Thoracic aorta (tissue), 2 donors: ENCODE measurements at places on chromosomes 11 and 22.

DNA sequence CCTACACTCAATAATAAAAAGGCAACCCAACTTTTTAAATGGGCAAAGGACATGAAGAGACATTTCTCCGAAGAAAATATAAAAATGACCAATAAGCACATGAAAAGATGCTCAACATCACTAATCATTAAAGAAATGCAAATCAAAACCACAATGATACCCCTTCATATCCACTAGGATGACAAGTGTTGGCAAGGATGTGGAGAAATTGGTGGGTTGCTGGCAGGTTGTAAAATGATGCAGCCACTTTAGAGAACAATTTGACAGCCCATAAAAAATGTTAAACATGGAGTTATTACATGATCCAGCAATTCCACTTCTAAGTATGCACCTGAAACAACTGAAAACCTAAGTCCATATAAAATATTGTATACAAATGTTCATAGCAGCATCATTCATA is 73.2 kb upstream of the LMO2 start:
- DNase-seq = no peak

DNA sequence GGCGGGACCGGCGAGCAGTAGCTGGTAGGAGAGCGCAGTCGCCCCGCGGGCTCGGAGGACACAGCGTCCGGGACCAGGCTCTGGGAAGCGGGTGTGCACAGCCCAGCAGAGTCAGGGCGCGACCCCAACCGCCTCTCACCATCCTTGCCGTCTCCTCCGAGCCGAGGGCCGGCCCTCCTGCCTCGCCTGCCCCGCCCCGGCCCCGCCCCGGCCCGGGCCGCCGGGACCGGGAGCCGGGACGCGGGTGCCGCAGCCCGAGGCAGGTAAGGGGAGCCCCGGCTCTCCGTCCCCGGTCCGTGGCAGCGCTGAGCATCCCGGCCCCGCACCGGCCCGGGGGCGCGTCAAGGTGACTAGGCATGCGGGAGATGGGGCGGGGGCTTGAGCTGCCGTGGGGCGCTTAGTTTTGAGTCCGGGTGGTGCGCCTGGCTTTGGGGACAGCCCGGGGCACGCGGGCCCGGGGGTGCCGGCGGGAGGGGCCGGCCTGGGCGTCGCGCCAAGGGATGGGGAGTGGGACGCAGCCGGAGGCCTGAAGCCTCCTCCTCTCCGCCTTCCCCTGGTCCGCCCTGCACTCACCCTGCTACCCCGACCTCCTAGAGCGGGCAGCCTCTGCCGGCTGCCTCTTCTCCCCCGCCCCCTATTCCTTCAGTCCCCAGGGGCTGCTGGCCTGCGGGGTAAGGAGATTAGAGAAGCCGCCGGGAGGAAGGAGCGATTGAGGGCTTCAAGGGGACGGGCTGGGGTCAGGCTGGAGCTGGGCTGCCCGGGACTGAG is at the start of gene ABCG4:
Gene ABCG4 (plus strand): TSS at position 35 of the 768 bp plus-strand sequence. CDS start 914 bp downstream, outside the sequence.
- no peak for DNase-seq

- DNase-seq = no peak
These were observed 17.3 kb downstream of the FLI1 start for GRCh38 chr11:128711136-128711535.

GRCh38 chr22:47017245-47017644 is 254.8 kb downstream of the TBC1D22A start:
- DNase-seq = no peak

- DNase-seq = no peak
These were observed 107.5 kb upstream of the SORL1-AS1 start for GRCh38 chr11:121560236-121560635.

DNA sequence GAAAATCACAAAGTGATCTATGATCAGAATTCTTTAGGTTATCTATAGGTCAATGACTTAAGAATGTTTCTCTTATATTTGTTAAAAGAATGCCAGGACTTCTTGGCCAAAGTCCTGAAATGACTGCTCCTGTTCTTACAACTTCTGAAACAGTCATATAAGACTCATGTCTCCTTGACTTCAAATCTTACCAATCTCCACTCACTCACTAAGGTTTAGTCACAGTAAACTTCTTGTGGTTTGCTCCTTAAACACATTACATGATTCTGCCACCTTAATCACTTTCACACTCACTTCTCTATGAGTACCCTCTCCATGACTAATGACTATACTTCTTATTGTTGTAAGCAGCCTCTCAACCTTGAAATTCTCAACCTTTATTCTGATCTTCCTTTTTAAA is 648.7 kb upstream of the CCDC179 start:
- no peak for DNase-seq

DNA sequence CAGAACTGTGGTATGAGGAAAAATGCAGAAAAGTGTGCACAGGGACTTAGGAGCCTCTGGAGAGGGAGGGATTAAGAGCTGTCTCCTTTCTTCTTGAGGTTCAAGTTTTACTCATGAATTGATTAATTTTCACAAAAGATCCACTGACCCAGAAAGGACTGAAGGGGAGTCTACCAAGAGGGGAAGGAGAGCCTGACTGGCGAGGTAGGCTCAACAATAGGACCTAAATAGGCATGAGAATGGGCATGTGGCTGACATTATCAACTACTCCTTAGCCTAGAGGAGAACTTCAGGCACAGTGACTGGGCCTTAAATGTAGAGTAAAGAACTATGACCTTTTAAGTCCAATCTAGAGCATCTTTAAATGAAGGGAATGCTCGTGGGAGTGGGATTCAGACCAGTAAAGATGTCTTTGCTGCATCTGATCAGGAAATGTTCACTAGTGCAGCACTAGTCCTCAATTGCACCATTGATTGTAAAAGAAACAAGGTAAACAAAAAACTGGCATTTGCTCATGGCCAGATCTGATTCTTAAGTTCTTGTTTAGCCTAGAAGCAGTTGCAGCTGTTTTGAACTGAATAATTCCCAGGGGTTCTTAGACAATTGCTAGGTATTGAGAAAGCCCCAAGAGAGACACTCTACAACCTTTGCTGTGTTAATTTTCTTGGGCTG is 135.6 kb downstream of the RAB38 start:
- no peak for DNase-seq

DNA sequence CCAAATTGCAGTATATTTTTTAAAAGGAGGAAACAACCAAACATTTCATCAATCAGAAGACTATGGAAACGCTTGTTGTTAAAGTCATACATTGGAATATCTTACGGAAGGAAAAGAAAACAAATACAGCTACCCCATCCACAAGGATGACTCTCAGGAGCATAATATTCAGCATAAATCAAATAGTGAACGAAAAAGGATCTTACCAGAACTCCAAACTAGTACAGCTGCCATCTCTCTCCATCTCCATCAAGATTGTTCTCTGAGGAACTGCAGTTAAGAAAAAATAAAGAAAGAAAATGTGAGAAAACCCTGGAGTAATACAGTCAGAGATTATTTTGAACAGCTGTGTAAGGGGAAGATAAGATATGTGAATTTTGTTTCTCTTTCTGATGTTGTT is 299.8 kb upstream of the CNTN5 start:
- no peak for DNase-seq

DNA sequence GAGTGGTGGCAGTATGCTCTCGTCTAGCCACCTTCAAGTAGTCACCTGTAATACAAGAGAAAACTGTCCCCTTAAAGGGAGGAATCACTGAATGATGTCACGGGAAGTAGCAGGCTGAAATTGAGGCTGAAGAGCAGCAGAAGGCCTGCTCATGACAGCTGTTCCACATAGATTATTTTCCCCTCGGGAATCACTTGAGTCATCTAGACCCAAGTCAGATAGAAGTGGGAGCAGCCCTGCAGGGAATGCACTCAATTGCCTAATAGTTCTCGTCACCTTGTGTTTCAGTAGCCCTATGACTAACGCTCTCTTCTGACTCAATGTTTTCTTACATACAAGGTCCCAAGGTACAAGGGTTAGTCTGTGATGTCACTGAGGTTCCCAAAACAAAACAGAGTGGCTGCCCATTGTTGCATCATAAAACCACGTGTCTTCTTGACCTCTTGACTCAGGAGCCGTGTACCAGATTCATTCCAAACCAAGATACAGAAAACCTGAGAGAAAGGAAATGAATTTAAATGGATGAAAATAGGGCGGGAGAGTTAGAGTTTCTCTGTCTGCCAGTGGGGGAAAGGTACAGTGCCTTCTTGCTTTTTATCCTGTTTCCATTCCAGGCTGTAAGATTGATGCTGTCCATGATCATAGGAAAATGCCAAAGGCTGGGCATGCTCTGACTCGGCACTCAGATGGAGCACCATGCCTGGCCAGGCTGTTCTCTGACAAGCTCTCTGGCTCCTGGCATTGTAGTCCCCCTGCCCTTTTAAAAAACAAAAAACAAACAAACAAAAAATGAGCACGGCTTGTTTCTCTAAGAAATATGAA is 21.6 kb upstream of the C11orf96 start:
- DNase-seq = peak; percentile 63

DNA sequence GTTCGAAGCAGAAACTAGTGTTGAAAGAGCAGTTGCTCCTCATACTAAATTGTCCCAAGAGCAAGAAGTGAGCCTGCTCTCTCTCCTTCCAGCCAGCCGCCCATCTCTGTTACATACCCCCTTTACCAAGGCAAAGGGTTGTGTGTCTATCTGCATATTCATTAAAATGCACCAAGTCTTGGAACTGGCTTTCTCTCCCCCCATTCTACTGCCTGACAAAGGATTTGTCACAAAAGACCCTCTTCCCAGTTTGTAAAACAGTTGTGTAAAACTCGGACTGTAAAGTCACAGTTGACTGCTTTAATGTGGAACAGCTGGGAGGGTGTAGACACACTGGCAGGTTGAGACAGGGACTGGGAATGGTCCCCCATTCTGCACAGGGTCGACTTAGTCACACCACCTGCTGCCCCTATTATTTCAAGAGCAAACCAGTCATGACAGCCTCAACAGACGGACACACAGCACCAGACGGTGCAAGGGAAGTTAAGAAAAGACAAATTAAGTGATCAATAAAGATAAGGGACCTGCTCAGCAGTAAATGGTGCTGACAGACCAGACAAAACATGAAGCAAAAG is 60.0 kb upstream of the HTATIP2 start:
- DNase-seq = no peak

DNA sequence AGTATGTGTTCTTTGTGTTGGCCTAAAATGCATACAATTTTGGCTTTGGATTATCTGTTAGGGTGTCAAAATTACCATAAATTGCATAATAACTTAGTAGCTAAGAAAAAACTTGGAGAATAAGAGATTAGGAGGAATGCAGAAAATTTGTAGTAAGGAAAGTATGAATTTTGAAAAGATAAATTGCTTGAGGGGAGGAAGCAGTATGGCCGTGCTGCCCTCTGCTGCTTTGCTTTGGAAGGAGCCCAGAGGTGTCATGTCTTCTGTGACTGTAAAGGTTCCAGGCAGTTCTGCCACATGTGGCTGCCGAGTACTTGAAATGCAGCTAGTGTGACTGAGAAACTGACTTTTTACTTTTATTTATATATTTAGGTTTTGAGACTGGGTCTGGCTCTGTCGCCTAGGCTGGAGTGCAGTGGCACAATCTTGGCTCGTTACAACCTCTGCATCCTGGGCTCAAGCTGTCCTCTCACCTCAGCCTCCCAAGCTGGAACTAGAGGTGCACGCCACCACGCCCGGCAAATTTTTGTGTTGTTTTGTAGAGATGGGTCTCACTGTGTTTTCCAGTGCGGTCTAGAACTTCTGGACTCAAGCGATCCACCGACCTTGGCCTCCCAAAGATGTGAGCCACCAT is 1.8 kb downstream of the ADSL start:
- DNase-seq = no peak

DNA sequence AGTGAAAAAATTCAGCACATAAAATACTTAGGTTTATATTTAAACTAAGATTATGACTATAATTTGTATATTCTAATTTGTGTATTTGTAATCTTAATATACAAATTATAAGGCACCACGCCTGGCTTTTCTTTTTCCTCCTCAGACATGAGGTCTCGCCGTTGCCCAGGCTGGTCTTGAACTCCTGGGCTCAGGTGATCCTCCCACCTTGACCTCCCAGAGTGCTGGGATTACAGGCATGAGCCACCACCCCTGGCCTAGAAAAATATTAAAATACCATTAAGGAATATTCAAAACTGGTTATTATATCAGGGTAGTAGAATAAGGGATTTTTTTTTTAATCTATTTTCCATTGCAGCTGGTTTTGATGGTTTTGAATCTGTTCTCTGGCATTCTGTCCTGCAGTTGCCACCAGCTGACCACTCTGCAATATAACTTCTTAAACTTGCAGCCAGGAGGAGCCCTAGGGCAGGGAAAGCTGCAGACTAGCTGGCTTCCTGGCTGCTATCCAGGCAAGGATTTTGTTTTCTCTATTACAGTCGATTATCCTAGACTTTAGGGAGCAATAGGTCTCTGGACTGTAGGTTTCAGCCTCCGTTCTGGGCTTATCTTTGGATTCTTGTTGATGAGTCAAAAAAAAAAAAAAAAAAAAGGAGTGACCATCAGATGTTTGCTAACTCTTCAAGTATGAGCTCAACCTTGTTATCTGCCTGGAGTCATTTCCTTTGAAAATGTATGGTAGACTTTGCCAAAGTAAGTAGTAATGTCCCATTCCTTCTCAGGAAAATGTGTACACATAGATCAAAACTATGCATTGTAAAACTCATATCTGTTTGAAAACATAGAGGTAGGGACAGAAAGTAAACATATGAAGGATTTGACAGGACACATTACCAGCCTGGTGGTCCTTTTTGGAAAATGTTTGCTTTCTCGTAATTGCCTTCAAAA is 13.2 kb downstream of the POLA2 start:
- DNase-seq = peak; percentile 32

GRCh38 chr11:125373426-125374391 is 122.4 kb downstream of the FEZ1 start:
- DNase-seq = no peak

DNA sequence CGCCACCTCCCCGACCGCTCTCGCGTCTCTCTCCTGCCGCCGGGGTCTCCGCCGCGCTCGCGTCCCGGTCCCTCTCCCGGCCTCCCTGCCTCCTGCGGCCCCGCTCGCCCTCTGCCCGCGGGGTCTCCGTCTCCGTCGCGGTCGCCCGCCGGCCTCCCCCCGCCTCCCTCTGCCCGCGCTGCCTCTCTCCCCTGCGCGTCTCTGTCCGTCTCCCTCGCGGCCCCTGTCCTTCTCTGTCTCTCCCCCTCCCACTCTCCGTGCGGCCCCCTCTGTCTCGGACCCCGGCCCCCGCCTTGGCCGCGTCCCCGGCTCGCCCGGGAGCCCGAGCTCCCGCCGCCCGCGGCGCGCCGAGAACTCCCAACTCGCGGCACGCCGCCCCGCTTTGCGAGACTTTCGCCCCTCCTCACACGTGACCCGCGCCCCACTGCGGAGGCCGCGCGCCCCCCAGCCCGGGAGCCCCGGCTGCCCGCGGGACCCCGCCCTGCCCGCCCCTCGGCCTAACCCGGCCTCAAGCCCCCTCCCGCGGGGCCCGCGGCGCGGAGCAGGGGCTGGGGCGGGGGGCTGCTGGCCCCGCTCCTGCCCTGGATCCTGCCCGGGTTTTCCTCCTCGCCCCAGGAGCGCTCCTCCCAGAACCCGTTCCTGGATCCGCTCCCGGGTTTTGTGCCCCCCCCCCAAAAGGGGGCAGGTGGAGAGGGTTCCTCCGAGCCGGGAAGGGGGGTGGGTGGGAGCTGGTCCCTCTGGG is 702 bp upstream of the KCNJ4 start:
- no peak for DNase-seq
